Left ventricle myocardium inferior (tissue), 1 donor: ENCODE measurements at places on chromosomes 1 and 21.
A peak's percentile ranks its signal among the peaks of the same experiment; 100 is the strongest.

DNA sequence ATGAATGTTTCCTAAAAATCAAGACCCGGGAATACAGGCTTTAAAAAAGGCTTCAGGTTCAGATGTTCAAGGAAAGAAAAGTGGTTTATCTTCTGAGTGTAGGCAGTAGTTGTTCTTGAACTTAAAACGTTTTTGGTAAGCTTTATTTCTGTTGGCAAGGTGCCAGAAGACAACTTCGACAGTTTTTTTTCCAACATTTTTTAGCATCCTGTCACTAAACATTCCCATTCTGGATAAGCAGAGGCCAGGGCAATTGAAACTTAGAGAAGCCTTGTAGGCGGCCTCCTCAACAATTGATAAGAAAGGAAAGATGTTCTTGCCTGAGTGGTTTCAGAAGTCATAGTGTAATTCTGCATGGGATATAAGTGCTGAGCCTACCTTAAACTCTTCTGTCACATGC, 66.7 kb downstream of the PATJ start:
- no peak for DNase-seq

GRCh38 chr1:163912170-163912884, 590.6 kb downstream of the NUF2 start:
- no peak for DNase-seq

DNA sequence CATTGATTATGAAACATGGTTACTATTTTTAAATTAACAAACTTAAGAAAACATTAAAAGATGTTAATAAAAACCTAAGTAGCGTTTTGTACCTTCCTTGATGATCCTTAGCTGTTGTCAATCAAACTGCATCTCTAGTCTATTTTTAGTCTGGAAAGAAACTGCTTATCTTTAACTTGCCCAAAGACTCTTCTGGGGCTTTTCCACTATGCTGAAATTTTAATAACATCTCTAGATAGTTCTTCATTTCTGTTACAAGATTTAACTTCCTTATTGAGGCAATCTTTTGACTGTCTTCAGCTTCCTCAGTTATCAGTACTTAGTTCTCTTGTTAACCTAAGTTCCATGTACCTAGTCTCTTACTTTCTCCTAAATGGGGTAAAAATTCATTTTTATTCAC, 135.9 kb upstream of the HMCN1 start:
- DNase-seq = no peak

DNA sequence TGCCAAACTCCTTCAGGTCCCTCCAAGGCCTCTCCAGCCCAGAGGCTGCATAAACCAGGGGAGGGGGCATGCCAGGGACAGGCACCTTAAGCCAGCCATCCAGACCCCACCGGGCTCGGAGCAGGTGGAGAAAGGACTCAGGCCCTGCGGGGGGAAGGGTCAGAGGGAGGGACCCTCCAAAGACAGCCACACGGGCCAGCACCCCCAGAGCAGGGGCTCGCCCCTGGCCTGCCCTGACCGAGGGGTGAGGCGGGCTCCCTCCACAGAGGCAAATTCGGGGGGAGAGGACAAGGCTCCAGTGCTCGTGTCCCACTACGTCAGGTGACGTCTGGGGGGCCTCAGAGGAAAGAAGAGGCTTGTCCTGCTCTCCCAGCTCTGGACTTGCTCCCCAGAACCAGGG, 8.2 kb downstream of the MEGF6 start:
- DNase-seq = no peak

DNA sequence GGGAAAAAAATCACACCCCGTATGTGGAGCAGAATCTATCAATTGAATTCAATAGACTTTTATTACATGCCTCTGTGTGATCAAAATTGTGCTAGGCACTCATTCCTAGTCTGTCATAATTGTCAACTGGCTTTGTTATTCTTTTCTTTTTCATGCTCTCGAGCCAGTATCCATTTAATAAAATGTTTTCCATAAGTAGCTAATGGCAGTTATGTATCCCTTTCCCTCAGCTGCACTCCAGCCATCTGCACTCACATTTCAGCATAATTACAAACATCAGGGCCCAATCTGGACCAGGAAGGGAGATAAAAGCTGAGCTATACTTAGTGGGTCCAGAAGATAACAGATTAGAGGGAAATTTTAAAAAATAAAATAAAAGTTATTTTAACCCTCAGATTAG, 15.9 kb downstream of the RGS5 start:
- DNase-seq = no peak

GRCh38 chr1:33703464-33703863, 160.4 kb upstream of the HMGB4 start:
- DNase-seq = no peak

DNA sequence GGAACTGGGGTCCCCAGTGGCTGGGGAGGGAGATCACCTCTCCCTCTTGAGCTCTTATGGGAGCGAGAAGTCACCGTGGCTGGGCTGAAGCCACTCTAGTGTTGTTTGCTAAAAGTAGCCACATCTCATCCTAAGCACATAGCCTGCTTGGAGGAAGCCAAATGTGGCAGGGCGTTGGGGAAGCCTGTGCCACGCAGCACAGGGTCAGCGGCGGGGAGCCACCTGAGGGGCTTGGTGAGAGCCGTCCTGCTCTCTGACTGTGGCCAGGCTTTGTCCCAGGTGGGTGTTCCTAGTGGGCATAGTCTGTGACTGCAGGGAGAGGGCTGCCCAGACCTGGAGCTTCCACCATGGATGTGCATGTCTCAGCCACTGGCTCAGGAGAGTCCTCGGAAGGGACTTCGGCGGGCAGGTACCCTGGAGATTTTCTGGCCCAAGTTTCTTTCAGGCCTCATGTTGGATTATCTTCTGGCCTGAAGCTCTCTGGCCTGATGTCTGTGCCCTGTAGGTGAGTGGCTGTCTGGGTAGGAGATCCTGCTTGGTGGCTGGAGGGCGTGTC, 38.9 kb downstream of the MORN1 start:
- DNase-seq = peak; percentile 4

DNA sequence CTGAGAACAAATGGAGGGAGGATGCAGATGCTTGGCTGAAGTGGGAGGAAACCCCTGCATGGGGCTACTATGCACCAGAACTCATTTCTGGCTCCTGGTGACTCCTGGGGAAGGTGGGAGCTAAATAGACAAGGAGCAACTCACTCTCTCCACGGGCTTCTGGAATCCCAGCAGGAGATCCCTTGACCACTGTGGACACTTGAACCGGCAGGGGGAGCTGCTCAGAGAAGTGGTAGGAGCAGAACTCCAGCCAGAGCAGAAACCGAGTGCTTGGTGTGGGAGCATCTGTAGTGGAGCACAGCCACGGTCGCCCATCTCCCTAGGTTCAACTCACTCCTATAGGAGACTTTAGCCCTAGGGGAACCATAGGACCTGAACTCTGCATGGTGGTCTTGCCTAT, 205.6 kb upstream of the GJB5 start:
- DNase-seq = no peak

- DNase-seq = no peak
These were observed 52.6 kb upstream of the RC3H1 start for GRCh38 chr1:174074757-174075156.

GRCh38 chr1:226534645-226535044, 13.9 kb upstream of the STUM start:
- no peak for DNase-seq

- no peak for DNase-seq
These were observed 22.3 kb downstream of the NR5A2 start for GRCh38 chr1:200049810-200050209.

DNA sequence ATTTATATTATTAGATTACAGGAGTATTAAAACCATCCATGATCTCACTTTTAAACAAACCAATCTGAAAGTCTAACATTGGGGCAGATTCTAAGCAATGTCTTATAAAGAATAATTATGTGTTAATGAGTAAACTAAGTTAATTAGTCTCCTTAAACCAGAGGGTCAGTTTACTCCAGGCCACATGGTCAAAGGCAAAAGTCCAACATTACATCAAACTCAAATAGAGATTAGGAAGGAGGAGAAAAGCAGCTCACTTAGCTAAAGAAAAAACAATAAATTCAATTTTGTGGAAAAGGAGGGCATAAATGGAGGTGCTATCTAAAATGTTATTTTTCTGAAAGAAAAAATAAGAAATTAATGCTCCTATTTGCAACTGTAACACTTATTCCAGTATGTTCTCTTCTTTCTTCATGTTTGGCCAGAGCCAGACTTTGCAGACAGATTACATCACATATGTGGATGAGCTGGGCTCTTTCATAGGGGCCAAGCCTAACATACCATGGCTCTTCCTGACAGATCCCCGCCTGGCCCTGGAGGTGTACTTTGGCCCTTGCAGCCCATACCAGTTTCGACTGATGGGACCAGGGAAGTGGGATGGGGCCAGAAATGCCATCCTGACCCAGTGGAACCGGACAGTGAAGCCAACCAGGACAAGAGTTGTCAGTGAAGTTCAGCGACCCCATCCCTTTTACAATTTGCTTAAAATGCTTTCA, 24.3 kb upstream of the FMO2 start:
- DNase-seq = no peak

DNA sequence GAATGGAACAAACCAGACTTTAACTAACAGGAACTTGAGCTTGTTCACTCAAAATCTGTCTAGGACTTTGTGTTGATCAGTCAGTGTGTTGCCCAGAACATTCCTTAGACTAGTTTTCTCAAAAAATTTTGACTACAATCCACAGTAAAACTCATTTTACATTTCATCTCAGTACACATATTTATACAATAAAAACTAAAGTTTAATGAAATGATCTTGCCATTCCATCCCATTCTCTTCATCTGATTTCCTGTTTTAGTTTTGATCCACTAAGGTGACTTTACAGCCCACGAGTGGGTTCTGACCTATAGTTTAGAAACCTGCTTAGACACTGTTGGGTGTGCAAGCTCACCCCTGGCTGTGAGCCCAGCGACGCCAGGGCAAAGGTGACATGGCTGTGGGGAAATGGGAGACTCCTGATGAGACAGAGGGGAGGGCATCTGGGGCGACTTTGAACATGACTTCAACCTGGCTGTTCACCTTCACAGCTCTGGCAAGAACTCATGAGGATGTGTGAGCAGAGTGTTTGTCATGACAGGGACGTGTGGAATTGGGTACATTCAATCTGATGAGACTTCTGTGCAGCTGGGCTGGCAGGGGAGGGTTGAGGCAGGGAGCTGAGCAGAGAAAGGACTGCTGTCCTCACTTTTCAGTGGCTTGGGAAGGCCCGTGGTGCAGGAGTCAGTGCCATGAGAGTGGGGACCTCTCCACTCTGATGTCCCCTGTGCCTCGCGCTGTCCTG, 40.6 kb downstream of the LHX4 start:
- DNase-seq = no peak

DNA sequence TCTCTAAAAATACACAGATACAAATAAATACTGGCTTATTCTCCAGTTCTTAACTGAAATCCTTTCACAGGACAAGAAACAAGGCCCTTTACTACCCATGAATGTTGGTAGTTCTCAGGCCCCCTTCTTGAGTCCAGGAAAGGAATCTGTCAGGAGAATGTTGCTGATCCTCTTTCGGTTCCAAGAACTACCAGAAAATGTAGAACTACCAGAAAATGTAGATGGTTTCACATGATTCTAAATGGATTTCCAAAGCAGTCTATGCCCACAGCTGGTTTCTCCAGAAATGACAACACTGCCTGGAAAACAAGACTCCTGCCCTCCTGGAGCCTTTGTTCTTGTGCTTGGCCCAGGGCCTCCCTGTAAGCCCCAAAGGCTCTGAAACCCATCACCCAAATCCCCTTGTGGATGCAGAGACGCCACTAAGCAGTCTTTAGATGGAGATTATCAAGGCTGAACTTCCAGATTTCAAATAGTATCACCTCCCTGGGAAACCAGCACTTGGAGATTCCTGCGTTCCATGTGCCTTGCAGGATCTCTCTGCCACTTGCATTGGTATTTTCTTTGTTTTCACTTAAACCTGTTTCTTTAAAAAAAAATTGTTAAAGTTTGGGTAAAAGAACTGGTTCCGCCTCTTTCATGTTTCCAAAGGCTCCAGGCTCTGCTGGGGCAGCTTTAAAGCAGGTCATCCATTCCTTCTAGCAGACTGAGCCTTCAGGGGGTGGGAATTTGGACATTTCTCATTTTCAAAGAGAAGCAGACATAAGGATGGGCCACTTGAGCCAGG, 53.4 kb downstream of the MAN1C1 start:
- DNase-seq = no peak

GRCh38 chr1:164630626-164631396, 71.8 kb downstream of the PBX1 start:
- no peak for DNase-seq

DNA sequence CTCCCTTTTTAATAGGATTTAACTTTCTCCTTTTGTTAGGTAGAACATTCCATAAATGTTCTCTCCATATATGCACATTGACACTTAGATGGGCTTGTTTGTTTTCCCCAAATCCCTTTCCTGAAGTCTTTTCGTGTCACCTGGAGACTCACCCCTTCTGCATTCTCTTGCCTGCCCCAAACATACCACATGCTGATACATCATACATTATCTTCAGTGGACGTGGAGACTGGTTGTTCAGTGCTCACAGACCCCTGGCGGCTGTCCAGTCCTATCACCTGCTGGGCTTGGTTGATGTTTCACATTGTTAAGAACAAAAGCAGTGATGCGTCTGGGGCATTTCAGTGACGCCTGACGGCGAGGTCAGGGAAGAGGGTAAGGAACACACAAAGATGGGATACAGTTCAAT, 22.2 kb downstream of the FMOD start:
- no peak for DNase-seq

GRCh38 chr1:245807306-245807705, 652.5 kb downstream of the KIF26B start:
- DNase-seq = no peak

- DNase-seq = no peak
These were observed 4.8 kb upstream of the MUTYH start for GRCh38 chr1:45345014-45345413.

DNA sequence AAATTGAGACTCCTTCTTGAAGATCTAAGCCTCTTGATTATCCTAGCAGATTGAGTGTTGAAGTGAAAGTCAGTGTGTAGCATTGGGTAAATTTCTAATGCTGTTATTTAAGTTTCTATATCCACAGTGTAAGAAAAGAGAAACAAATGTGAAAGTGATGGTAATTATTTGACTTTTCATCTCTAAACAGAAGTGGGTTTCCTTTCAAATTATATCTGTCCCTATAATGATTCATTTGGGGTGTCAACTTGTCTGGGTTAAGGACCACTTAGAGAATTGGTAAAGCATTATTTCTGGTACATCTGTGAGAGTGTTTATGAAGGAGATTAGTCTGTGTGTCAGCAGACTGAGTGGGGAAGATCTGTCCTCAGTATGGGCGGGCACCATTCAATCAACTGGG, 133.0 kb upstream of the HMCN1 start:
- DNase-seq = no peak

DNA sequence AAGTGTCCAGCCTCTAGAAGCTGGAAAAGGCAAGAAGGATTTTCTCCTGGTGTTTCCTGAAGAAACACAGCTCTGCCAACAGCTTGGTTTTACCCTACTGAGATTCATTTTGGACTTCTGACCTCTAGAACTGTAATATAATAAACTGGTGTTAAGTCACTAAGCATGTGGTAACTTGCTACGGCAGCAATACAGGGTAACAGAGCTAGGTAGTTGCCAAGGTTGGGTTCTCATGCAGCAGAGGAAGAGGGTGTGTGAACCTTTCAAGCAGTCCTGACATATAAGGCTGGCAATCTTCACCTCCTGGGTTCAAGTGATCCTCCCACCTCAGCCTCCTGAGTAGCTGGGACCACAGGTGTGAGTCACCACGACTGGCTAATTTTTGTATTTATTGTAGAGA, 36.0 kb downstream of the GNG4 start:
- DNase-seq = no peak
